Activated T-helper 1 cell treated with Interleukin-2 at 50 U/mL for 16 hours (primary cell): ENCODE measurements at places on chromosomes 4 and X.

DNA sequence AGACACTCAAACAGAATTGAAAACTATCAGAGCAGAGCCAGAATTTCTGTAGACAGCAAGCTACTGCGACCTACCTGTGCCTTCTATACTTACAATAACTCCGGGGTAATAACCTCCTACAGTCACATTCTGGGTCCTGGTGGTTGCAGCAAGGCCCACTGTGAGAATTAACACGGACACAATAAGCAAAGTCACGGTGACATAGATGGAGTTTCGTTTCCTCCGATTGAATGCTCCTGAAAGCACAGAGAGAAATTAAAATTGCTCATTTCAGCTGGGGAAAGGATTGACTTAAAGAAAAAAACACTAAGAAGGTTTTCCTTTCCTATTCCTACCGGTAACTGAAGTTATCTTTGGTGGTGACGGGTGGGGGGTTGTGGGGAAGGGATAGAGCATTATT lies 7.0 kb downstream of the TMEM255A start:
- DNase-seq, result no peak

GRCh38 chr4:159188646-159189045 lies 85.8 kb downstream of the RAPGEF2 start:
- DNase-seq, result no peak

DNA sequence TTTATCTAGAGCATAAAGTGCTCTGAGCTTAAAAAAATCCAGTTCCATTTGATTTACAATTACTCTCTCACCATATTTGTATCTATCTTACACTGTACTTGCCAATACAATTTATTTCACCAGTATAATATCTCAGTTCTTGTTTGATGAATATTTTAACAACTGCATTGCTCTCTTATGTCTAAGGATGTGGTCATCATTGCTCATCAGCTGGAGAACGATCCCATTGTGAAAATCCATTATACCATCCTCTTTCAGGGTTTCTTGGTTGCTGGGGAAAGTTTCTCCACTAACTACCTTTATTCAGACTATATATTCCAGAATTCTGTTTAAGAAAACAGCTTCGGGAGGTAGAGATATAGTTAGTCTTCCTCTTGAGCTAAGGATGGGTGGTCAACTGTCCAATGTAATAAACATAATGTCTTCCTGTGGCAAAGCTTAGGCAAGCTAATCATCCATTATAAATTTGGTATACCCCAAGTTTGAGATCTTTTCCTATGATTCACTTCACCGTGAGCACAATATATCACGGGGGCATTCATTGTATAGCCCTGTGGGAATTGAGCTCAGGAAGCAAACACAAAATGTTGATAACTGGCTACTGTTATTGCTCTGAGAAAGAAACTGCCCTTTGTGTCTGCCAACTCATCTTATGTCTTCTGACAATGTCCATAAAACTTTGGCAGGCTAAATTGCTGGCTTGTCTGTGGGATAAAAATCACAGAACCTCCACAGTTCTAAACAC lies 2361.9 kb downstream of the ARAP2 start:
- no peak for DNase-seq

- DNase-seq, result no peak
These were observed 48.4 kb upstream of the SPANXN4 start for GRCh38 chrX:142977128-142977914.

- DNase-seq, result no peak
These were observed 81.5 kb downstream of the ZNF674 start for GRCh38 chrX:46463682-46464081.

- no peak for DNase-seq
These were observed 65.9 kb upstream of the TNIP3 start for GRCh38 chr4:121229993-121230392.

GRCh38 chr4:91622925-91623602 lies 680.7 kb upstream of the GRID2 start:
- no peak for DNase-seq

- no peak for DNase-seq
These were observed 59.4 kb downstream of the REPS2 start for GRCh38 chrX:17005712-17006368.

- no peak for DNase-seq
These were observed at the start of gene PRSS48 for GRCh38 chr4:151276787-151277562. TSS of gene PRSS48 (plus strand) at chr4:151277161. CDS start at chr4:151277173, 12 bp downstream.

GRCh38 chr4:2915789-2916188 lies 47.4 kb downstream of the NOP14 start:
- no peak for DNase-seq

DNA sequence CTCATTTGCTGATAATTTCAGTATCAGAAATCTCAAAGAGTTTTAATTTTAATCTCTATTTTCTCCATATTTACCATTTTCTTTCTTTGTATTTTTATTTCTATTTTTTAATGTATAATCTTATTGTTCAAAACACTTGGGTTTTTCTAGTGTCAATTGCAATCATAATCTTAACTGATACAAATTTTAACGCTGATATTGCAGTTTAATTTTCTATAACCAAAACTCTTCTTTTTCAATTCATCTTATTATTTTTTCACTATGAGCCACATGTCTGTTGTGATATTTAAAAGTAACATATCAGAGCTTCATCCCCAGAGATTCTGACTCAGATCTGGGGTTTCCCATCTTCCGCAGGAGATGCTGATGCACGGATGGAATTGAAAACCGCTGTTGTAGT lies 16.2 kb downstream of the ADAM29 start:
- no peak for DNase-seq

DNA sequence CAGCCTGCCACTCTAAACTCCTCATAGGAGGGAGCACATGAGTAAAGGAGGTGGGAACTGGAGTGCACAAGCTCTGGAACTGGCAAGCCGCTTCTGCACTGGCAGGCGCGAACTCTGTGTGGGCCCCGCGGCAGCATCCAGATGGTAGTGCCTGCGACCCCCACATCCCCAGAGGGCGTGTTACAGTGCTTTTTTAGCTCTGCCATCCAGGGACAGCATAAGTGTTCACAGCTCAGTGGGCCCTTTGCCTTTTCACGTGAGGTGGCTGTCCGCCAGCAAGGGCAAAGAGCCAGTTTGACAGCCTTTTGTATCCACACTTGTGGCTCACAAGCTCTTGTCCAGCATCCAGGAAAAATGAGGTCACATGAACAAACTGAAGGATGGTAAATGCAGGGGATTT lies 581.6 kb upstream of the DIAPH2 start:
- no peak for DNase-seq

DNA sequence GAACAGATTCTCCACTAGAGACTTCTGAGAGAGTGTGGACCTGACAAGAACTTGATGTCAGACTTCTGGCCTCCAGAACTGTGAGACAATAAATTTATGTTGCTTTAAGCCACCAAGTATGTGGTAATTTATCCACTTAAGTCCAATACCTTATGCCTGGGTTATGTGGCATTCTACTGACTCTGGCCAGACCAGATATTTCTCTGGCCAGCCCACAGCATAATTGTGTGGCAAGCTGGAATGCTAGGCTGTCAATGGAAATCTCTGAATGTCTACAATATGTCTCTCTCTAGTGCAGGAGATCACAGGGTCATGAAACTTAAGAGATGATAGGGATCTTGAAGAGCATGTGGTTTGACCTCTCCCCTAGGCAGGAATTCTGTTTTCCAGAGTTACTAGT lies 251.0 kb downstream of the ZNF674 start:
- no peak for DNase-seq

- DNase-seq, result no peak
These were observed 185.5 kb downstream of the MGST2 start for GRCh38 chr4:139851133-139851532.

- no peak for DNase-seq
These were observed 45.6 kb downstream of the ARFIP1 start for GRCh38 chr4:152825336-152825735.

GRCh38 chrX:148223361-148223760 lies 242.2 kb downstream of the FMR1NB start:
- DNase-seq, result no peak

DNA sequence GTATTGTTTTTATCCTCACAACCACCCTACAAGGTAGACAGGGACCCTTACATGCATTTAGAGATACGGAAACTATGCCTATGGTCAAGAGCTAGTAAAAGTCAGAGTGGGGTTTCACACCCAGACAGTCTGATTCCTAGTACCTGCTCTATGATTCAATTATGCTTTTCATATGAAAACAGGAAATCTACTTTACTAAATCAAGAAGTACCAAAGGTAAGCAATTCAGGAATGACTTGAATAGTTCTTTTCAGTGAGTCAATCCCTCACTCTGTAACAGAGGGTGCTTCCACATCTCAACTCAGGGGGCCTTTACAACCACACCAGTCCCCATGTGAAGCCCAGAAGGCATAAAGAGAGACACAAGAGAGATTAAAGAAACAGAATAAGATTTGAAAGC lies 191.4 kb downstream of the PPP3CA start:
- DNase-seq, result no peak

DNA sequence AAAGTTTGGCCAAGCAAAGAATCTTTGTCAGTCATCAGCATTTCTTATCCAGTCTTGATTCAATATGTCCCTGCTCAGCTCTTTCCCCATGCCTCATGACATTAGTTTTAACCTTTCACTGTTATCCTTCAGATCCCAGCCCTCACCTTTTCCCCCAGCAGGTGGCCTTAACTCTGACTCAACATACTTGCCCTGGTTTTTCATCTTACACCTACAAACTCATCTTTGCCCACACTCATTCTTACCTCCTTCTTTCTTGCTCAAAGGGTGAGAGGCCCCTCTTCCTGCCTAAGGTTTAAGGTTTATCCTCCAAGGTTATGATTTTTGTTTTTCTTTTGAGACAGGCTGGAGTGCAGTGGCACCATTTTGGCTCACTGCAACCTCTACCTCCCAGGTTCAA lies 10.6 kb upstream of the ANXA5 start:
- DNase-seq, result no peak

- DNase-seq, result no peak
These were observed 24.1 kb downstream of the EMCN start for GRCh38 chr4:100493756-100494155.
